H9 (cell line): ENCODE measurements at places on chromosomes 16 and 17. TPM values are rescaled to one million over a fixed set of nuclear protein-coding genes. Genes with fewer than 3 reads are reported as not detected.

GRCh38 chr16:68504066-68504465 lies 35.0 kb upstream of the ZFP90 start:
- DNase-seq, result no peak

- no peak for DNase-seq
Measured at GRCh38 chr16:20904507-20905081, 4.0 kb downstream of the LYRM1 start.

CDR2L gene
- total RNA-seq, result 23.3 and 24.0 TPM in 2 replicates

DNA sequence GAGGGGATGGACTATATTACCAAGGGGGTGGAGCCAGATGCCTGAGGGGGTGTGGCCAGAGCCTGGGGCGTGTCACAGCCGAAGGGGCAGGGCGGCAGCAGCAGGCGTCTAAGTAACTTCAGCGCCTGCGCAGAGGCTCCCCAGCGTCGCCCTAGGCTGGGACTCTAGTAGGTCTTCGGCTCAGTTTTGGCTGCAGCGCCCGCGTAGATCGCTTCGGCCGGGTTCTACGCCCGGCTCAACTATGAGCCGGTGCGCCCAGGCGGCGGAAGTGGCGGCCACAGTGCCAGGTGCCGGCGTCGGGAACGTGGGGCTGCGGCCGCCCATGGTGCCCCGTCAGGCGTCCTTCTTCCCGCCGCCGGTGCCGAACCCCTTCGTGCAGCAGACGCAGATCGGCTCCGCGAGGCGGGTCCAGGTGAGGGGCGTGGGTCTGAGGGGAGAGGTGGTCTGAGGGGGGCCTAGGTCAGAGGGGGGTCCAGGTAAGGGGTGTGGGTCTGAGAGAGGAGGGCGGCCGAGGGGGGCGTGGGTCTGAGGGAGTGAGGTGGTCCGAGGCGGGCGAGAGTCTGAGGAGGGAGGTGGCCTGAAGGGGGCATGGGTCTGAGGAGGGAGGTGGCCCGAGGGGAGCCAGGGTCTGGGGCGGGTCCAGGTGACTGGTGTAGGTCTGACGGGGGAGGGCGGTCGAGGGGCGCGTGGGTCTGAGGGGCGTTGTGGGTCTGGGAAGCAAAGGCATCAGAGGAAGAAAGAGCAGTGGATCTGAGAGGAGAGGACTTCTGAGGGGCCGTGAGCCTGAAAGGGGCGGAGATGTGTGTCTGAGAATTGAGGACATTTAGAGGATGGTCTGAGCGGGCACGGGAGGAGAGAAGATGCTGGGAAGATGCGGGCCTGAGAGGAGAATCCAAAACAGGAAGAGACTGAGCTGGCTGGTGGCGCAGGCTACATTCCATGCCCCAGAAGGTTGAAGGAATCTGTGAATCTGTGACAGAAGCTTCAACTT lies at the start of gene LPCAT2:
TSS of gene LPCAT2 (plus strand) at position 132 of the 991 bp plus-strand sequence. CDS start at position 242, 110 bp downstream.
- peak; percentile 93 for DNase-seq

DNA sequence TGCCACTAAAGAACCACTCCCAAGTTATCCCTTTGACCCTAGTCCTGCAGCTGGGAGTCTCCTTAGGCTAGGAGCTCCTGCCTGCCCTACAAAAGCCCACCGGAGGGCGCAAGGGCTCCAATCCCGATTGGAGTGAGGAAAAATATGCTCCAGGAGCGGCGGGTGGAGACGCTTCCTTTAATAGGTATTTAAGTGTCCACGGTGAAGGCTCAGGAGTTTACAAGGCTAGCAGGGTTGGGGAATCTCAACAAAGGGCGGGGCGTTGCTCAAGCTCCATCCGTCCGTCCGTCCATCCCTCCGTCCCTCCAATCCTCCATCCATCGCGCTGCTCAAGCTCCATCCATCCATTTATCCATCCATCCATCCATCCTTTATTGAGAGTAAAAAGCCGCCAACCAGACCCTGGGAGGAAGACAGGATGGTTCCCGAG lies 556 bp upstream of the SPNS1 start:
- peak; percentile 70 for DNase-seq

KRT27 gene
- not detected in 2 replicates for total RNA-seq

DNA sequence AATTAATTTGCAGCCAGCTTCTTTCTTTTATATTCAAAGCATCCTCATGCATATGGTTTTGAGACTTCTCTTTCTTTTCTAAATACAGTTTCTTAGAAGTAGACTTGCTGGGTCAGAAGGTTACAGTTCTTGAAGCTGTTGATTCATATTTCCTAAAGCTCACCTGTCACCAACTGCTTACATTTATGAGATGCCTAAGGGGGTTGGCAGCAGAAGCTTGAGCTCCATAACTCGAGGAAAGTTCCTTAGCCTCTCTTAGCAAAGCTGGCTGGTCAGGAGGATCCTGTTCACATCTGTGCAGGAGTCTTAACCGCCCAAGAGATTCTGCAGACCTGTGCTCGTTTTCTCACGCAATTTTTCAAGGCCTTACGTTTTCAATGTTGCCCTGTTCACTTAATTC lies 218.8 kb downstream of the SNX29 start:
- no peak for DNase-seq

DNA sequence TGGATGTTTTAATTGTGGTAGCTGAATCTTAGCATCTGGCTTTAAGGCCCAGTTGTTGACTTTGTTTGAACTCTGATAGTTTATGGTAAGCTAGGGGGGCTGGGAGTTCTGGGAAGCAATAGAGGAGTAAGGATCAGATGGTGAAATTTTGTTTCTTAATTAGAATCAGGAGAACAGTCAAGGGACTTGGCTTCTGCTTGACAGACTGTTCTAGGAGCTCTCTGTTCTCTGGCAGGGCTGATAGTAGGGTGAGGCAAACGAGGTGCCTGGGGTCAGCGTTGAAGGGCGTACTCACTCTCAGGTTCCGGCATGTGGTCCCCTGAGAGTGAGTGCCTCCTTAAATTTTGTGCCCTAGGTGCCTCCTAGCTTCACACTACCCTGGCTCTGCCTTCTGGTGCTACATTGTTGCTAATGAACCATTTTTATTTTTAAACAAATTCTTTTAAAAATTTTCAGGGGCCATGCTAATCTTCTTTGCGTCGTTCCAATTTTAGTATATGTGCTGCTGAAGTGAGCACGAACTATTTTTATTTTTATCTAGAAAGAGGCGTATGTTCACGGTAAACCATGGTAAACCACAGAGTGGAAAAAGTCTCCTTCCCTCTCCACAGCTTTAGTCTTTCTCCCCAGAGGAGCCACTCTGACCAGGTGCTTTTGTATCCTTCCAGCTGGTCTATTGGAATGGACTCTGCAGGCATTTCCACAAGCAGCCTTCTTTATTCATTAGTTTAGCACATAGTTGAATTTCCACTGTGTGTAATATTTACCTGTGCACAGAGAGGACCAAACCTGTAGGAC lies 19.7 kb downstream of the SLC7A6 start:
- DNase-seq, result no peak

GRCh38 chr16:24069036-24069590 lies 187.0 kb upstream of the CACNG3 start:
- DNase-seq, result peak; percentile 5

GRCh38 chr17:47934856-47935255 lies 6.5 kb upstream of the PNPO start:
- DNase-seq, result no peak

- no peak for DNase-seq
Measured at GRCh38 chr16:65201511-65201910, 79.6 kb upstream of the CDH11 start.

- DNase-seq, result no peak
Measured at GRCh38 chr16:84047206-84047605, 4.6 kb upstream of the SLC38A8 start.

- no peak for DNase-seq
Measured at GRCh38 chr17:73635101-73635817, 9.0 kb downstream of the SDK2 start.

- no peak for DNase-seq
Measured at GRCh38 chr17:81684442-81684911, 666 bp downstream of the HGS start.

CENPN gene
- total RNA-seq, result 78.6 and 83.2 TPM in 2 replicates

- no peak for DNase-seq
Measured at GRCh38 chr17:28115046-28115445, 72.6 kb downstream of the NLK start.

GRCh38 chr17:6487251-6488007 lies 43.2 kb downstream of the PIMREG start:
- no peak for DNase-seq

DNA sequence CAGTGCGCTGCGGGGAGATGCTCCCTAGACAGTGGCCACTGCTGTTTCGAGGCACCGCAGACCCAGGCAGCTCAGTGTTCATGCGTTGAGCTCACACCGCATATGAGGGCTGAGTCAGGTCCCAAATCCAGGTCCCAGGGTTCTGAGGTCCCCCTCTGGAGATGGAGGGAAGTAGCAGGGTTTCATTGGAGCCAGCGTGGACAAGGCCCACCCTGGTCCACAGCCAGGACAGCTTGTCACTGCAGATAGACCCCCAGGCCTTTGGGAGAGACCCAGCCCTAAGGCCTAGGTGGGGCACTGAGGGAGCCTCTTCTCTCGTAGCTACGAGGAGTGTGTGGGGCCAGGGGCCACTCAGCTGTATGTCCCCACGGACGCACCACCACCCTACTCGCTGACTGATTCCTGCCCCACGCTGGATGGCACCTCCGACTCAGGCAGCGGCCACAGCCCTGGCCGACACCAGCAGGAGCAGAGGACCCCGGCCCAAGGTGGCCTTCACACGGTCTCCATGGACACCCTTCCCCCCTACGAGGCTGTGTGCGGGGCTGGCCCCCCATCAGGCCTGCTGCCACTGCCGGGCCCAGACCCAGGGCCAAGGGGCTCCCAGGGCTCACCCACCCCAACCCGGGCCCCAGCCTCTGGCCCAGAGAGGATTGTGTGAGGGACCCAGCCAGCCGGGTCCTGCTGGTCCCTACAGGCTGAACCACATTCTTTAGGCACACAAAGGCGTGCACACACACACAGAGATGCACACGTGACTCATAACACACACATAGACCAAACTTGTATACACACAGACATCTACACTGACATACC lies 53.4 kb downstream of the BEAN1 start:
- DNase-seq, result peak; percentile 28

SHISA6 gene
- 1.9 and 2.9 TPM in 2 replicates for total RNA-seq

RAB26 gene
- total RNA-seq, result 2.4 and 3.0 TPM in 2 replicates
